ENCODE measurements at places on chromosomes 4 and X.

GRCh38 chr4:124642846-124643245 lies 69.7 kb downstream of the ANKRD50 start:
- DNase-seq, result no peak

DNA sequence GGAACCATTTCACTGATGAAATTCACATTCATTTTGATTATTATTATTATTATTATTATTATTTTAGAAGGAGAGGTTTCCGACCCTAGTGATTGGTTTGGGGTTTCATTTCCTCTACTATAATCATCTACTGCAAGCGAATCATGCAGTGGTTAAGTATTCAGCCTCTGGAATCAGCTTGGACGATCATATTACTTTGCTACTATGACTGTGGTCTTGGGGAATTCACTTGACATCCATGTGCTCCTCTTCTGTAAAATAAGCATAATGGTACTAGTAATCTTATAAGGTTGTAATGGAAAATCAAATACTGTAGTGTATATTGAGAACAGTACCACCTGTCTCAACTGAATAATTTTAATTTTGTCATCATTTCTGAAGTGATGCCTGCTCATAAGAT lies 132.1 kb upstream of the SLC4A4 start:
- no peak for DNase-seq

DNA sequence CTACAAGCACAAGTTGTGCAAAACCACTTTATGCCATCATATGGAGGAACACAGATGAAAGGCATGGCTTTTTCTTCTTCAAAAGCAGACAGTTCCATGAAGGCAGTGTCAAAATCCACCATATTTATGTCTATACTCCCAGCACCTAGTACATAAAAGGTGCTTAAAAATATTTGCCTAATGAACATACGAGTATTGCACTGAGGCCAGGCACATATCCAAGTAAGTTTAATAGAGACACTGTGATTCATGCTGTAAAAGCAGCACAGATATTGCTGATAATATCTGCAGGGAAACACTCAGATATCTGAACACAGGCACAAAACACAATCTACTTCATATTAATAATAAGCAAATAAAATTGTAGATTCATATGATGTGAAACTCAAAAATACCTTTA lies 48.1 kb upstream of the CXCL8 start:
- no peak for DNase-seq

GRCh38 chrX:18160369-18160768 lies 60.3 kb downstream of the BEND2 start:
- DNase-seq, result no peak

- DNase-seq, result no peak
Measured at GRCh38 chr4:130563185-130563888, 1467.4 kb downstream of the C4orf33 start.

GRCh38 chr4:174835536-174835935 lies 6.5 kb upstream of the GLRA3 start:
- no peak for DNase-seq

DNA sequence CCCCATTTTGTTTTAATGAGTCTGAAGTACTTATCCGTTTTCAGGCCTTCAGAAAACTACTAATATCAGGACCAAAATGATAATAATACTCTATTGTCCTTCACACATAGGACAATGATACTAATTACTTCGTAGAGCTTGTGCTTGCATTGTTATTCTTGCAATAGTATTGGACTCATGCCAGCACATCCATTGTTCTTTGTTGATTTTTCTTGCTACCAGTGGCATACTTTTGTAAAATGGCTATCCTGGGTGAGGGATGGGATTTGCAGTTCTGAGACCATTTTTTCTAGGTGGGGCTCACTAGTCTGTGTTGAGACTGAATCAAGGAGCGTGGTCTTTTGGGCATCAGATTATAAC lies 195.3 kb downstream of the MAML3 start:
- DNase-seq, result no peak

All from HuH-7.5 (cell line).